Suppressor macrophage (primary cell): ENCODE measurements at places on chromosomes 6 and 20.

GRCh38 chr20:53606364-53606985 is 12.8 kb upstream of the ZNF217 start:
- DNase-seq, result no peak

- no peak for DNase-seq
Observed at GRCh38 chr20:44273231-44274215, 26.4 kb downstream of the GDAP1L1 start.

DNA sequence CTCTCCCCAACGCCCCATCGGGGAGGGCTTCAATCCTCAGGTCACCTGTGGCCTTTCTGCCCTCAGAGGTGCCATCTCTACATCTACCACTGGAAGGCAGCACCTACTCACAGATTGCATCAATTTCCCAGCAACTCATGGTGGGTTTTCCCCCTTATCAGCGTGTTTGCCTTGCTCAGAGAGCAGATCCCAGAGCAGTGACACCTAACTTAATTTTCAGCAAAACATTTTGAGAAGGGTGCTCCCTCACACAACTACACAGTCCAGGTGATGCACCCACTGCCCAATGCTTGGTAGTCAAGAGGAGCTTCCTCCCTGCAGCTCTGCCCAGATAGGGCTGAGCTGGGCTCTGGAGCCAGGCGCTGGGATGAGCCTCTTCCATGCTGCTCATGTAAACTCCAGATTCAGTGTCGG is 48.2 kb downstream of the PLG start:
- no peak for DNase-seq

- no peak for DNase-seq
Observed at GRCh38 chr6:159079367-159079766, 34.6 kb upstream of the TAGAP start.

DNA sequence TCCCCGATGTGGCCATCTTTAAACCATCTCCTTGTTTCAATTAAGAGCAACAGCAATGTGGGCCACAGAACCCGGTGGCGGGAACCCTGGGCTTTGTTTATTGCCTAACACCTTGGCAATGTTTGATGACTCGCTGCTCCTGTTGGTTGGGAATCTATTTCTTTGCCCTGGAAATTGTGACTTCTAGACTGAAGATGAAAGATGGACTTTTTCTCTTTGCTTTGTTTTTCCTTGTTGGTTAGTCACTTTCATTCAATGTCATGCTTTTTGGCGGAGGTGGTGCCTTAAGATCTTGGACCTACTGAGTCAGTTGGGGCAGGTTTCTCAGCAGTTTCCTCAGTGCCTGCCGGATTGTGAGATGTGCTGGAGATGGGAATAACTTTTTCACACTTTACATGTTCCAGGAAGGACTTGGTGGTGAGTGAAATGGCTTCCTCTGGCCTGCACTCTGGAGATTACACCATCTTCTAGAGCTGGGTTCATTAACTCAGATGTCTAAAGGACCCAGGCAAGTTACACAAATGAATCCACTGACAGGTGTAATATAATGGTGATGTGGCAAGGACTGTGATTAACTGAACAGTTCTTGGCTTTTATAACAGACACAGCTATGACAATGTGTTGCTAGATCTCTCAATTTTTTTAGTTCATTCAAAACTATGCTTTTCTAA is 56.3 kb downstream of the TSHZ2 start:
- no peak for DNase-seq

DNA sequence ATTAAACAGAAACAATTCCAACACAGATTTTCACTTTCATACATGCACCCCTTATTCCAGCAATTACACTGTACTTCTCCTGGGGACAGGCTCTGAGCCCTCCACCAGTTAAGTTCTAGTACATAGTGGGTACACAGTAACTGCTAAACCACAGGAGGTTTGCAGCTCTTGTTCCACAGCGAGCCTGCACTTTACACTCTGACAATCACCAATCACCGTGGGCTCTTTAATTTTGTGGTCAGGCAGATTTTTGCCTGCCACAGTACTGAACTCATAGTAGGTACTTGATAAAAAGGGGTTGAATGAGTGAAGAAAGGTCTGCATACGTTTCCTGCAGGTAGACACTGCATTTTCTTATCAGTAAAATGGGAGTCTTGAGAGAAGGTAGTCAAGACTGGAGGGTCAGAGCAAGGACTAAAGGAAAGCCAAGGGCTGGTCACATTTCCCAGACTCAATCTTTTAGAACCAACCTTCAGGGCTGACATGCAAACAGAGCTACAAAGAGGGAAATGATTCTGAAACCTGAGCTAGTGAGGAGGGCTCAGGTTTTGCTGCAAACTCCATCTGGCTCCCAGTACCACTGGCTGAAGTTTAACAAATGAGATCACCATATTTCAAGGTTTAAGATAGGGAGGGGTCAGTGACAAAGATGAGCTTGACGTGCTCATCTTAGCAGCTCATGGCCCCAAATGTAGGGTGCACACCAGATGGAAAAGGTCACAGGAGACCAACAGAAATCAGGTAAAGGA is 404.6 kb downstream of the BTBD9 start:
- DNase-seq, result no peak

DNA sequence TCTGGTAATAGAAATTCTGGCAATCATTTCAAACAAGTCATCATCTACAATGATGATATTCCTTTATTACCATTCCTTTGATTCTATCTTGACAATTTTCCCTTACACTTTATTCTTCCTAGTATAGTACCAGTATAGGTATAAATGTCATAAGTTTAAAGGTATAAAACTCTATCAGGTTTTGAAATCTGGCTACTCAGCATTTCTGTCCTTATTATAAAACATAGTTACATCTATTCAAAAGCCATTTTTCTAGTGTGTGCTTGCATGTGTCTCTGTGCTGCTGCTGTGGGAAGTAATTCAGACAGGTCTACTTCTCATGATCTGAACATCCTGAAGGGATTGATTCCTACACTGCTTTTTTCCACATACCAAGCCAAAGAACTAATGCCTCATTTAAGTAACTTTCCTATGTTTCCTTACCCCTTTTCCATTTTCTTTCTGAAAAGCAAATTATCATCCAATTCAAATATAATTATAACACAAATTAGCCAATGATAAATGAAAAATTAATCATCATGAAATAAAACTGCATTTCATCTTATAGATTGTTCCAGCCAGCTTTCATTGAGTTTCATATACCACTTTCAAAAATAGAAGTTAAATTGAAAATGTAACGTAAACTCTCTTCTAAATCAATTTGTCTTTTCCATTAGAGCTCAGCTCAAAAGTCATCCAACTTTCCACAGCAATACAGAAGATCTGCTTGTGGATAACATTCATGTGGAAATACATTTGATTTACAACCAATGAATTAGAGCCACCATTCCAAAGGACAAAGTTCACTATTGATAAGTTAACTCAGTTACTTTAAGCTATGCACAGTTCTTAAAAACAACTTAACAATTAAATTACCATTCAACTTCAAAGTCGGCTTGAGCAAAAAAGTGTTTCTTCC is 35.9 kb downstream of the COL12A1 start:
- no peak for DNase-seq

DNA sequence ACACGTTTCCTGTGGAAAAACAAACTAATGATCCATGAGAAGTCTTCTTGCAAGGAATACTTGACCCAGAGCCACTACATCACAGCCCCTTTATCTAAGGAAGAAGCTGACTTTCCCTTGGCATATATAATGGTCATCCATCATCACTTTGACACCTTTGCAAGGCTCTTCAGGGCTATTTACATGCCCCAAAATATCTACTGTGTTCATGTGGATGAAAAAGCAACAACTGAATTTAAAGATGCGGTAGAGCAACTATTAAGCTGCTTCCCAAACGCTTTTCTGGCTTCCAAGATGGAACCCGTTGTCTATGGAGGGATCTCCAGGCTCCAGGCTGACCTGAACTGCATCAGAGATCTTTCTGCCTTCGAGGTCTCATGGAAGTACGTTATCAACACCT is 35.4 kb downstream of the GCNT2 start:
- no peak for DNase-seq

GRCh38 chr6:16118825-16119224 is 10.1 kb upstream of the MYLIP start:
- no peak for DNase-seq

GRCh38 chr6:129920103-129920798 is 59.1 kb upstream of the TMEM244 start:
- no peak for DNase-seq

GRCh38 chr6:156348849-156349248 is 428.3 kb upstream of the ARID1B start:
- DNase-seq, result no peak

DNA sequence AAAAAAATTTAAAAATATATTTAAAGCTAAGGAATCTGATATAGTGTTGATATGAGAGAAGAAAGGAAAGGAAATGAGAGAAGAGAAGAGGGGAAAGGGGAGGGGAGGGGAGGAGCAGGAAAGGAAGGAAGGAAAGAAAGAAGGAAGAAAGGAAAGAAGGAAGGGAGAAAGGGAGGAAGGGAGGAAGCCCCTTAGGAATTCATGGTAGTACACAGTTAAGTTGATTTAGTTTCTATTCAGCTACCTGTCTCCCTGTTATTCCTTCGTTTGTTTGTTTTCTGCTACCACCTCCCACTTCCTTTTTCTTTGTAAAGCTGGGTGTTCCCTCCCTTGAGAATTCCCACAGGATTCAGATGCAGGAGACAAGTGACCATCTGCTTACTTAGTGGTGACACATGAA is 1025.4 kb upstream of the FLRT3 start:
- DNase-seq, result no peak

GRCh38 chr6:145808239-145808638 is 6.4 kb downstream of the FBXO30 start:
- no peak for DNase-seq

GRCh38 chr6:2187826-2188225 is 57.6 kb downstream of the GMDS start:
- no peak for DNase-seq

DNA sequence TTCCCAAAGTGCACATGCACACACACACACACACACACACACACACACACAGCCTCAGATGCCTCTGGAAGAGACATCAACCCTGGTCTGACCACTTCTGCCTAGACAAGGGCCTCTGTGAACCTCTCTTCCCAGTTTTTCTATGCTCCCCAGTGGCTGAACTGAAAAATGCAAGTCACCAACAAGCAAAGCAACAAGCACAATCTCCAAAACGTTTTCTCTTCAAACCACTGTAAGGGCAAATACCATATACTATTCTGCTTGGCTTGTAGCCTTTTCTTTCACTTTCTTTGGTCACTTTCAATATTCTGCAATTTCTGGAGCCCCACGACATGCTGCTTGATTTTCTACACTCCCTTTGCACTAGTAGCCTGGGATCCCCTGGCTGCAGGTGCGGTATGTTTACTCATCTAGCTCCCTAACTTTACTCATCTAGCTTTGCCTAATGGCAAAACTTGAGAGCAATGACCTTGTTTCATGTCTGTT is 121.4 kb upstream of the DST start:
- peak; percentile 69 for DNase-seq

DNA sequence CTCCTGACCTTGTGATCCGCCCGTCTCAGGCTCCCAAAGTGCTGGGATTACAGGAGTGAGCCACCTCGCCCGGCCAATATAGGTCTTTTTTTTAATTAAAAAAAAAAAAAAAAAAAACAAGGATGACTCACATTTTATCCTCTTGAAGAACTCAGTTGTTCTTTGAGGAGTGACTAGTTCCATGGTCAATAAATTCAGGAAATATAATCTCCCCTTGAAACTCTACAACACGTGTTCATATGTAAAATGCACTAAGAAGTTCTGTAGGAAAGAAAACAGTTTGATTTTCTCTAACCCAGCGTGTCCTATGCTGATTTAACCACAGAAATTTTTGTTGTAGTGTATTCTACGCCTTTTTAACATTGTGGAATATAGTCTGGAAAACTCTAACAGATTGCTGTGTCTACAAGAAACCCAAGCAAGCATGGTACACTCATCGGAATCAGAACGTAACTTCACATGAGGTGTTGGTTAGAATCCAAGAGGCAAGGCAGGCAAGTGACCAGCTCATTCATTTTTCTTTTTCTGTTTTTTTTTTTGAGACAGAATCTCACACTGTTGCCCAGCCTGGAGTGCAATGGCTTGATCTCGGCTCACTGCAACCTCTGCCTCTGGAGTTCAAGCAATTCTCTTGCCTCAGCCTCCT is 79.0 kb upstream of the ZNF217 start:
- no peak for DNase-seq

DNA sequence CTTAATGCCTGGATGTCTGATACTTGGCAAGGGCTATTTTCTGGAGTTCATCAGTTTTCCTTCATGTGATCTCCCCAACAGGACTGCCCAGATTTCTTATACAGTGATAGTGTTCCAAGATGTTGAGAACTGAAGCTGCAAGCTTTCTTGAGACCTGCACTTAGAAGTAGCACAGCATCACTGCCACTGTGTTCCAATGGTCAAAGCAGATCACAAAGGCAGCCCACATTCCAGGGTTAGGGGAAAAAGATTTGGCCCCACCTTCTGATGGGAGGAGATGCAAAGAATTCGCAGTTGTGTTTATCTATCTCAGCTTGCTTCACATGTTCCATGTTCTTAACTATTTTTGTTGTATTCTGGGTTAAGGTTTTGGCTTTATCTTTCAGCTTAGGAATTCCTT is 78.2 kb downstream of the GPX5 start:
- DNase-seq, result no peak

DNA sequence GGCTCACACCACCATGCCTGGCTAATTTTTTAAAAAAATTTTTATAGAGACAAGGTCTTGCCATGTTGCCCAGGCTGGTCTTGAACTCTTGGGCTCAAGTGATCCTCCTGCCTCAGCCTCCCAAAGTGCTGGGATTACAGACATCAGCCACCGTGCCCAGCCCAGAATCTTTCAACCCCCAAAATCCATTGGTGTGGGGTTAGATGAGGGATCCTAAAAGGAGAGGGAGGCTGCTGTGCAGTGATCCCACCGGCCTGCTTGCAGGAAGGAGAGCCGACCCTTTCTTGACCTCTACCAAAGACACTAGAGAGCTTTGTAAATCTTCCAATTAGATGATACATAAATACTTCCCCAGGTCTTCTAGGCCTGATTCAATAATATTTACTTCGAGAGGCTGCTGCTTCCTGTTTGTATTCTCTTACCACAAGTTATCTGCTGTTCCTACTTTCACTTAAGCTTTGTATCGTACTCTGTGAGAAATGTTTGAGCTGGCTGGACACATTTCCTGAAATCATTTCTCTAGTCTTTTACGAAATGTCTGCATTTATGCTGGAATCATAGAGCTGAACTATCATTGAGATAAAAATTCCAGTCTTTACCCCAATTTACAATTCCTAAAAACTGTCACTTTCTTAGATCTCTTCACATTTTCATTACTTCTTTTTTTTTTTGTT is 49.3 kb upstream of the IER3 start:
- peak; percentile 86 for DNase-seq

- DNase-seq, result no peak
Observed at GRCh38 chr20:25191051-25191450, 4.5 kb upstream of the ENTPD6 start.

- DNase-seq, result no peak
Observed at GRCh38 chr6:137678451-137678850, 184.3 kb upstream of the OLIG3 start.

GRCh38 chr6:11166948-11167347 is 55.4 kb upstream of the ERVFRD-1 start:
- DNase-seq, result no peak

DNA sequence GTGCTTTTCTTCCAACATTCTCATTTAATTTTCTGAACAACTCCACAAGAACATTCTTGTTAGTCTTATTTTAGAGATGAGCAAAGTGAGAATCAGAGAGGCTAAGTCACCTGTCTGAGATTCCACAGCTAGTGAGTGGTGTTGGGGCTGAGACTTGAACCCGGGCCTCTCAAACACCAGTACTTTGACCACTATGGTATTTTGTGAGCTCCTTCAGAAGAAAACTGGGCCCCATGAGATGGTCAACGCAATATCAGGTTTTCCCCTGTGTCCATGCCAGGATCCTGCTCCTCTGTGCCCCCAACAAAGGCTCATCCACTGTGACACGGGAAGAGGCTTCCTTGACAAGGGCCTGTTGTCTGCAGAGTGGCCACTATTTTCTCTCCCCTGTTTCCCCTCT is 51.9 kb downstream of the MAFB start:
- DNase-seq, result no peak
